ENCODE measurements at places on chromosomes 1 and 21.

DNA sequence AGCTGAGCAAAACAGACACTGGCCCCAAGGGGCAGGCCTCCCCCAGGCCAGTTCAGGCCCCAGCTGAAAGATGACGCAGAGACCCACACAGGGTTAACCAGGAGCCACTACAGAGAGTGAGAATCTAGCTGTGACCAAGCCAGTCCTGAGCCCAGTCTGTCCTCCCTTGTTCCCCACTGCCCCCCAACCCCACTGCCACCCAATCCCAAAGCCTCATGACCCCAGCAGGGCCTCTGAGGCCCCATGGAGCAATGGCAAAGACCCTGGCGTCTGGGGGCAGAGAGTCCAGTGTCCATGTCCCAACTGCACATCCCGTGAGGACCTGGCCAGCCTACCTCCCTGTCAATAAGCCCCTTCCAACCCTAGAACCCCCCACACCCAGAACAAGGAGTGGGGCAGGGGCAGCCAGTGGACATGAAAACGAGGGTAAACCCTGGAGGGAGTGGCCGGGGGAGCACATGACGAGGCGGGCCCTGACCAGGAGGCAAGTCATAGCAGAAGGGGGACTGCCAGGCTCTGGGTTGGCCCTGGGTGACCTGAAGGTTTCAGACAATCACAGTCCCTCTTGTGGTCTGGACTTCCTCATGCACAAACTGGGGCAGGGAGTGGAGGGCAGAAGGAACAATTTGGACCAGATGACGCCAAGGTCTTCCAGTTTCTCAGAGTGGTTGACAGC, 100.5 kb downstream of the GLIS1 start:
- no peak for DNase-seq

DNA sequence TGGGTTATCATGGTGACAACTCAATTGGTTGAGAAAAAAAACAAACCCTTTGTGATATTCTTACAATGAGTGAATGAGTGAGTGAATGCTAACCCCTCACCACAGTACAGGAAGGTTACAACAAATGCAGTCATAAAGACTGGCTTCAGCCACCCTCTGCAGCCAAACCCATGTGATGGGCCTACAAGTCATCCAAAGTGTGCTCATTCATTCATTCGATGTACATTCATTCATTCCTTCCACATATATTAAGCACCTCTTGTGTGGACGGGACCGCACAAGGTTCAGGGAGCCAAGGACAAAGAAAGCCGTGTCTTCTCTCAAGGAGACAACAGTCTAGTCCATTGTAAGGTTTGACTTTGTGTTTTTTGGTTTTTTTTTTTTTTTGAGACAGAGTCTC, 49.4 kb downstream of the WDR4 start:
- no peak for DNase-seq

DNA sequence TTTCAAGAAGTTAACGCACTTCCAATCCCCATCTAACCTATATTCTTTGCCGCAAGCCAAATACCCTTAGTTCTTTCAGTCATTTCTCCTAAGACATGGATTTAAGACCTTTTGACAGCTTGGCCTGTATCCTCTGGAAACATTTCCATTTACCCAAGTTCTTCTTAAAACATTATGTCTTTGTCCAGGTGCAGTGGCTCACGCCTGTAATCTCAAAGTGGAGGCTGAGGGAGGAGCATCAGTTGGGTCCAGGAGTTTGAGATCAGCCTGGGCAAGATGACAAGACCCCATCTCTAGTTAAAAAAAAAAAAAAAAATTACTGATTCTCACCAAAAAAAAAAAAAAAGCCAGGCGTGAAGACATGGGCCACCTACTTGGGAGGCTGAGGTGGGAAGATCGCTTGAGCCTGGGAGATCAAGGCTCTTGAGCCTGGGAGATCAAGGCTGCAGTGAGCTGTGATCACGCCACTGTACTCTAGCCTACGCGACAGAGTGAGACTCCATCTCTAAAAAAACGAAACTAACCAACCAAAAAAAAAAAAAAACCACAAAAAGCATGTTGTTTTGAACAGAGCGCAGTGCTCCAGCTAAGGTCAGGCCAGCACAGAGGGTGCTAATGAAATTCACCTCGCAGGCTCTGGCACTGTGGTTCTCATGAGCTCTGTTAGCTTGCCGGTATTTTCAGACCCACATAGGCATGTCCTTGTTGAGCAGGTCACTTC, 36.0 kb downstream of the NUAK2 start:
- no peak for DNase-seq

- DNase-seq: no peak
Observed at GRCh38 chr1:51741121-51741681, 124.3 kb downstream of the OSBPL9 start.

GRCh38 chr1:158819461-158820443, 11.4 kb upstream of the MNDA start:
- no peak for DNase-seq
